ENCODE measurements at places on chromosomes 2 and 18.

GRCh38 chr18:75016025-75016717 lies 192.8 kb downstream of the PTGR3 start:
- no peak for DNase-seq

DNA sequence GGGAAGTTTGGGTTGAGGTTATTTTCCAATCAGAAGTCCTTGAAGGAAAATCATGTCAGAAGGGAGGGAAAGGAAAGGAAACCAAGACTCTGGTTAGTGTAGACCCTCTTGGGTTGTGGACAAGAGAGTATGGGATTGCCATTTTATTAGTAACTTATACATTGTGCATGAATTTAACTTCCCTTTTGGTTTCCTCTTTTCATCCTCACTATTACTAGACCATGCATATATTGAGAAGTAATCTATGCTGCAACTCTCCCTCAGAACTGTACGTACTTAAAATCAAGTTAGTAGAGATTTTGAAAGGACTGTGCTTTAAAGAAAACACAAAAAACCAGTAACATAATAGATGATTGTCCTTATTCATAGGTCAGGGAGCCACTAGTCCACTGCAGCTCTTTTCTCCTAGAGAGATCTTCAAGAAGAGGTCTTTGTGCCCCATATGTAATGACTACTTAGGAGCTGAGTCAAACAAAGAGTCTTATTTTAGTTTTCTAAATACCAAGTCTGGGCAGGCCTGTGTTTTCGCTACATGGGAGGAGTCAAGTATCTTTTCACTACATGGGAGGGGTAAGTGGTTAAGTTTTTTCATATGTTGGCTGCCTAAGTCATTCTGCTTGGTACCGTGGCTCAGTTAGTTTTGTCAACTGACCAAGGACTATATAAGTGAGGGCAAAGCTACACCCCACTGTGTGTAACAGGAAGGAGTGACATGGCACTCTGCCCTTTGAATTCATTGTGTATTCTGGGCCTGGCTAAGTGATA lies 25.2 kb upstream of the FAM117B start:
- DNase-seq: no peak

DNA sequence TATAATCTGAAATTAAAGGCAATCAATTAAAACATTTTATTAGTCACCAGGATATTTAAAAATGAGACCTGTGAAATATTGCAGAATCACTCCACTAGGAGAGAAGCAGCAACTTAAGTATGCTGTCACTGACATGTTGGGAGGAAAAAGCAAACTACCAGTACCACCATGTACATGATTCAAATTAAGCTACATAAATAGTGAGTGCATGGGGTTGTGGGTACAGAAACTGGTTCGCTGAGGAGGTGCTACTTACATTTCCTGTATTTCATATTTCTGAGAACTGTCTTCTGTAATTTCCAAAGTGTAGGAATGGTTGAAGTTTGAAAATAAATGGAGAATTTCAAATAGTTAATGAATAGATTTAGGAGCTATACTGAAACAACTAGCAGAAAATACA lies 7.9 kb upstream of the NR4A2 start:
- DNase-seq: no peak

DNA sequence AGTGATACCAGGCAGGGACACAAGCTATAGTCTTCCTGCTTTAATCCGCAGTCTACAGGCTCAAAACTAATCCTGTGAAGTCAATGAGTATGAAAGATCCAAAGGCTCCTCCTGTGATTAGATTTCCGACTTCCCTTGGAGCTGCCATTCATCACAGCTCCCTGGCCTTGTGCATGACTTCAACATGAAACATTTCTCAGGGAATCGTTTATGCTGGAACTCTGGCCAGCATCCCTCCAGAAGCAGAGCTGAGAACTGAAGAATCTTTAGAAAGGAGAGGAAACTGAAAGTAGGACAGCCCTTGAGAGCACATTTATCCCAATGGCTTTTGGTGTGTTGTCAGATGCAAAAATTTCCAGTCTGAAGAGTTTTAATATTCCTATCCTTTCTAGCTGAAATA lies 84.3 kb upstream of the SESTD1 start:
- no peak for DNase-seq

GRCh38 chr18:506264-506663 lies 5.8 kb upstream of the COLEC12 start:
- DNase-seq: no peak

GRCh38 chr2:217316743-217317142 lies 456.9 kb upstream of the TNP1 start:
- DNase-seq: peak; percentile 22

DNA sequence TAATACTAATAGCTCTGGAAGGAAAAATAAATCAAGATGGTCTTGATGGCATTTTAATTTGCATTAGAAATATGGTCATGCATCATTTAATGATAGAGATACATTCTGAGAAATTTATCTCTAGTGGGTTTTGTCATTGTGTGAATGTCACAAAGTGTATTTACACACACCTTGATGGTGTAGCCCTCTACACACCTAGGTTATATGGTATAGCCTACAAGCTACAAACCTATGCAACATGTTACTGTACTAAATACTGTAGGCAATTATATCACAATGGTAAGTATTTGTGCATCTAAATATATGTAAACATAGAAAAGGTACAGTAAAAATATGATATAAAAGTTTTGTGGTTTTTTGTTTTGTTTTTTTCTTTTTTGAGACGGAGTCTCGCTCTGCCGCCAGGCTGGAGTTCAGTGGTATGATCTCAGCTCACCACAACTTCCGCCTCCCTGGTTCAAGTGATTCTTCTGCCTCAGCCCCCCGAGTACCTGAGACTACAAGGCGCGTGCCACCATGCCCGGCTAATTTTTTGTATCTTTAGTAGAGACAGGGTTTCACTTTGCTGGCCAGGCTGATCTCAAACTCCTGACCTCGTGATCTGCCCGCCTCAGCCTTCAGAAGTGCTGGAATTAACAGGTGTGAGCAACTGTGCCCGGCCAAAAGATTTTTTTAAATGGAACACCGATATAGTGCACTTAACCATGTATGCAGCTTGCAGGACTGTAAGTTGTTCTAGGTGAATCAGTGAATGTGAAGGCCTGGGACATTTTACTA lies 83.7 kb upstream of the UBXN4 start:
- DNase-seq: no peak

DNA sequence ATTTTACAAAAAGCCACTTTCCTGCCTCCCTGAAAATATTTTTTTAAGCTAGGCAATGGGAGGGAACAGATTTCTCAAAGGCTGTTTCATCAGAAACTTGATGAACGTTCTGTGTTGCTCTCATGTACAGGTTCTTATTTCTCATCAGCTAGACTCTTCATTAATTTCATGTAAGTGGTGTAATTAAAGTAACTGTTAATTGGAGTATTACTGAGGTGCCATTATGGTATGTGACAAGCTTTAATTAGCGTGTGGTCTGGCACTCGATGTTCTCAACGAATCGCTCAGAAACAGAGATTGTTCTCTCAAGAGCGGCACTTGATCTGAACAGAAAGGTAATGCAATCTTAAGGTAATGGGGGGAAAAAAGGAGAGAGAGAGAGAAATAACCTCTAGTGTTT lies 81.9 kb upstream of the MYCN start:
- no peak for DNase-seq

DNA sequence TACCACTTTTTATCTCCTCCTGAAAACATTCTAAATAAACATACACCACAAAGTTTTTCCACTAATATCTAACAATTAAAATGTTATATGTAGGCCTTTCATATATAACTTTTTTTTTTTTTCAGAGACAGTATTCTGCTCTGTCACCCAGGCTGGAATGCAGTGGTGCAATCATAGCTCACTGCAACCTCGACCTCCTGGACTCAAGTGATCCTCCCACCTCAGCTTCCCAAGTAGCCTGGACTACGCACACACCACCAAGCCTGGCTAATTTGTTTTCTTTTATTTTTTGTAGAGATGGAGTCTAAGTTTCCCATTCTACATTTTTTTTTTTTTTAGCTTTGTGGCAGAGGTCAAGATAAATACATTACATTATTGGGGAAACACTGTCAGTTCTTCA lies 1612.6 kb upstream of the NXPH2 start:
- peak; percentile 3 for DNase-seq

DNA sequence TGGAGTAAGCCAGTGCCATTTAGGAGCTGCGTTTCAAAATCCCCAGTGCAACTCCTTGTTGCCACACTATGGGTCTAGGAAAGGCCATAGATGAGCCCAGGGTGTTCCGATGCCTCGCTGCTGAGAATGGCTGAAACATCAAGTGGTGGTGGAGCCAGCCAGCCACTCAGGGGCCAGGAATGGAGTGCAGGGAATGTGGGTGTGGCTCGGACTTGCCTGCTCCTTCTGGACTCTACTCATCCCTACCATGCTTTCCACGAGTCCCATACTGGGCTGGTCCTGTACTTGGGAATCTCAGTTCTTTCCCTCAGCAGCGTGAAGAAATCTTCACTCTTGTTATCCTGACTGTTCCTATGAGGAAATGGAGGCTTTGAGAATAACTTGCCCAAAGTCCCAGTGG lies 143.5 kb downstream of the INSIG2 start:
- no peak for DNase-seq

All from HS-5 (cell line).